GDM1 (cell line): ENCODE measurements at places on chromosomes 2 and 18.
A peak's percentile ranks its signal among the peaks of the same experiment; 100 is the strongest.

- DNase-seq = no peak
Measured at GRCh38 chr18:58609536-58609993, 19.3 kb downstream of the ALPK2 start.

DNA sequence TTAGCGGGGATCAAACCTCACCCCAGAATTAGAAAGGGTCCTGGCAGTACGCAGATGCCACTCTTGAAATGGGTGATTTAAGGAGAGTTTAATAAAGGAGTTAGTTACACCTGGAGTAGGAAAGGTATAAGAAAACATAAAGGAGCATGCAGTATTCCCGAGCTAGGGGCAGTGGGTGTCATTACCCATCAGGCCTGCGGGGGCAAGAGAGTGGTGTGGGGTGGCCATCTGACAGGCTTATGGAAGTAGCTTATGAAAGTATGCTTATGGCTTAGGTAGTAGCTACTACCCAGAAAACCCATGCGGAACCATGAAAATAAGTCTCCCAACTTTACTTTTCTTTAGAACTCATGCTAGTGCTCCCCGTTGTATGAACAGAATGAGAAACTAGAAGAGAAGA lies 568.9 kb upstream of the ACVR2A start:
- DNase-seq = no peak

DNA sequence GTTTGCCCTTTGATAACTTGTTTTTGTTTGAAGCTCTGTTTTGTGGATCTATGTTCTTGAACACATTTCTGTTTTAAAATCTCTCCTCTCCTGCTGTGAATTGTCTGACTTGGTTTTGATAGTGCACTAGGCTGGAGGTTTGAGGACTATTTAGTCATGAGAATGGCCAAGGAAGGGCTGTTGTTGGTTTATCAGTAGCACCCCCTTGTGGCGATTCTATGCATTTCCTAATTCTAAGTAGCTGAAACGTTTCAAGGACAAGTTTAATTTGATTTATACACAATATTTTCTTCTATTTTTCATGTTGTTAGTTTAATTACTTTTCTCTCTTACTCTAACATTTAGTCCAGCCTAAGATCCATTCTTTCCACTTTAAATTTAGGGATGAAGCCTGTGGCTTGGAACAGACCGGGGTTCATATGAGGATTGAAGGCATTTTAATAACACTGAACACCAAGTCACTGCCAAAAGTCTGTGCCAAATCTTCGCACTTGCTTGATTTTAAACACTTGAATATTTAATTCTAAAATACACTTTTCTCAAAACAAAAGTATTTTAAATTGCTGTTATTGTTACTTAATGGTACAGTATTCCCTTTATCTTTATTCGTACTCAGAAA lies 166.0 kb downstream of the SOCS6 start:
- DNase-seq = peak; percentile 30

- no peak for DNase-seq
Measured at GRCh38 chr2:133848111-133848649, 279.9 kb upstream of the NCKAP5 start.

DNA sequence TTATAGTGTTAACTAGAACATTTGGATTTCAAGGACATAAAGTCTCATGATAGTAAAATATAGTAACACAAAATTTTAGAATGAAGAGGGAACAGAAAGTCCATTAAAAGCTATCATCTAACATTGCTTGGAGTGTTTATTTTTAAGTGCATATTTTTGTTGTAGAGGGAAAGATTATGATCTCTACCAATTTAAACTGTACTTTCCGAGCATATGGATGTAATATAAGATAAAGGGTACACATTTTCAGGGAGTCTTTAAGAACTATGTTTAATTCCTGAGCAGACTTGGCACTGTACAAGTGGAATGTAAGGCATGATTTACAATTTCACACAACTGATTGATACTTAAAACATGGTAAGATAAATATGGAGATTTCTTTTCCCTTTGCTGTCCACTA lies 34.2 kb upstream of the ZNF804A start:
- DNase-seq = no peak

GRCh38 chr2:29481313-29481712 lies 366.1 kb downstream of the CLIP4 start:
- DNase-seq = no peak

DNA sequence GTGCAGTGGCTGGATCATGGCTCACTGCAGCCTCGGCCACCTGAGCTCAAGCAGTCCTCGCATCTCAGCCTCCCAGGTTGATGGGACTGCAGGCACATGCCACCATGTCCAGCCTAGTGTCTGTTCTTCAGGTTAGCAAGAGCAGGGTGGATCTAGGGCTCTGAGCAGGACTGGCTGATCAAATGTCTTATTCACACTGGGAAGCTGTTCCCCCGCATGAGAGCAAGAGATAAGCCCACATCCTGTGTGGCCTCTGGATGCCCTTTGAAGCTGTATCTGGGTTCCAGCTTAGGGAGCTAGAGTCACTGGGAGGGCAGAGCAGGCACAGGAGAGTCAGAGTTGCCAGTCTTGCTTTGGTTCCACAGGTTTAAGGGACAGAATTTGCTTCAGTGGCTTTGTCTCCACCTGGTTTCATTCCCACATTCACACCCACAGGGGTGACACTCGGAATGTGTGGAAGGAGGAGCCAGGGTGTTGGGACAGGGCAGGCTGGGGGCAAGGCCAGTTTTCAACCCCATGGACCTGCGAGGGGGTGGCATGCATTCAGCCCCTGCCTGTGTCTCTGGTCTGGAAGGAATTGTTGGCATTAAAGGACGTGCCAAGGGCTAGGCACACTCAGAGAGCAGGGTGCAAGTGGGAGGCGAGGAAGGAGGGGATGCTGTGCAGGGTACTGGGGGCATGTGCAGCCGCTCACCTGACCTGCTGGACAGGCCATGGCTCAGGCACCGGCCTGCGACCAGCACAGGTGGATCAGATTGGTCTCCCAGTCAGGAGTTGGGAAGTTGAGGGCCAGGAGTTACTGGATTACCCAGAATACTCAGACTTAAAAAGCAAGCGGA lies 24.5 kb downstream of the PTPN18 start:
- DNase-seq = no peak

DNA sequence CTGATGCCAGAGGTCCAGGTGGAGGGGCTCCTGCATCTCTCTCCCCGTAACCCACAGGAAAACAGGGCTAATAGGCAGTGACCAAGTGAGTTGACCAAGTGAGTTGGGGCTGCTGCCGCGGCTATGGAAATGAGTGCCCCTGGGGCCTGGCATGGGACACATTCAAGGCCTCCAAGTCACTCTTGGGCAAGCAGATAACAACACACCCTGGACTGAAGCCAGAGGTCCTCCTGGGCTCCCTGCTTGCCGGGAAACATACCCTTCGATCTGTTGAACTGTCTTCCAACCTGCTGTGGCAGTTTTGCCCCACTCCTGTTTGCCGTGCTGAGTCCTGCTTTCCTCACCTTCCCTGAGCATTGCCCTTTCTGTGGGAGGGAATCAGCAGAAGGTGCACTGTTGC lies 89.2 kb downstream of the LIPG start:
- DNase-seq = no peak

GRCh38 chr18:54945576-54946125 lies 13.6 kb downstream of the CCDC68 start:
- DNase-seq = no peak

- no peak for DNase-seq
Measured at GRCh38 chr2:147242445-147242844, 602.4 kb upstream of the ACVR2A start.

DNA sequence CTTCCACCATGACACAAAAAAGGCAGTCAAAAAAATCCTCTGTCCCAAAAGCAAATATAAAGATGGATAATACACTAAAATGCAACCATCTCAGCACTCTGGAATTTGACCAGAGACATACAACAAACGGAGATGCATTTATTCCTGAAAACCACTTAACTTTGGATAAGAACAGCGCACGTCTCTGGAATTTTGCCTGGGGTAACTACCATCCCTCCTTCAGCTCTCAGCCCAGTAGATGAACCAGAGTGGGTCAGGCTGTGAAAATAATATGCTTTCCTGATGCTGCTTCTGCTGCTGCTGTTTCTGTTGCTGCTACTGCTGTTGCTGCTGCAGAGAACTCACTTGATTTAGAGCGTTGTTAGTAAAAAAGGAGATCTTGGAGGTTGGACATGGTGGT lies 133.8 kb upstream of the ACVR2A start:
- DNase-seq = no peak

DNA sequence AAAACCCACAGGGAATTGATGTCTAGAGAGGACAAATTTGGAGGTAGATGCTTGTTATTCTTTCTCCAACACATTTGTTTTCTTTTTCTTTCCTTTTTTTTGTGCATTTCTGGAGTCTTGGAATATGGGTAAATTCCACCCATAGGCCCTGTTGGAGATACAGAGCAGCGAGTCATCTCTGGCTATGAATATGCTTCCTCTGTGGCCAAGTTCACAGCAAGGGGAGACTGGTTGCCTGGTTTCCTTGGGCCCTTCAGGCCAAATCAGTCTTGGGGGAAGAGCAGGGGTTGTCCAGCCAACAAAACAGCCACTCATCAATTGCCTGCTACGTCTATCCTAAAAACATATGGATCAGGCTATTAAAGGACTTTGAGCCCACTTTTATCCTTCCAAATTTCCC lies 27.5 kb downstream of the SP100 start:
- DNase-seq = no peak

DNA sequence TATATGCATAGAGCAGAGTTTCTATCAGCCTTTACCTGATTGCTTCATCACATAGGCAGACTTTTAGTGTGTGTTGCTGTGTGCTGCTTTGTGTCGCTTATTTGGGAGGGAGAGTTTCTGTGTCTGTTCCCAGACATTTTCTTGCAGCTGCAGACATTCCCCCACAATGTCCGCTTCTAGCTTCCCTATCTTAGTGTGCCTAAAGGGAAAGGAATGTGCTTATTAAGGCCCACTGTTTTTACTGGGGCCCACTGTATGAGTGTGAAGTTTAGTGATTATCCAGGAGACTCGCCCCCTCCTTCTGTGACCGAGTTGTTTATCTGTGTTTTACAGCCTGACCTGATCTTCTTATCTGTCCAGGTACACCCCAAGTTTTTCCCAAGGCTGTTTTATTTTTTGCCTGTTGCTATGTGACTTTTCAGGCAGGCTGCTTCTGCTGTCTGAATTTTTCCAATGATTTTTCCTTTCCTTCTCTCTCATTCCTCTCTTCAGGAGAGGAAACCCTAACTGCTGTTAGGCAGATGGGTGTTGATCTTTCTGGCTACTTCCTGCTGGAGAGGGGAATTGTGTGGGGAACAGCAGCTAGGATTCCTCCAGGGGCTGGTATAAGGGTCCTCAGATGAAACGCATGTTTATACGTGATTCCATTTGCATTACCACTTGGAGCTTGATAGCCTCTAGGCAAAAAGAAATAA lies 47.6 kb downstream of the STK17B start:
- no peak for DNase-seq

- DNase-seq = no peak
Measured at GRCh38 chr18:59834267-59834666, 65.5 kb upstream of the PMAIP1 start.

GRCh38 chr2:170006587-170007325 lies 171.2 kb upstream of the MYO3B start:
- DNase-seq = no peak

GRCh38 chr2:118936936-118937335 lies 5.1 kb upstream of the MARCO start:
- DNase-seq = no peak

GRCh38 chr18:72375618-72376017 lies 168.5 kb downstream of the CBLN2 start:
- DNase-seq = no peak

DNA sequence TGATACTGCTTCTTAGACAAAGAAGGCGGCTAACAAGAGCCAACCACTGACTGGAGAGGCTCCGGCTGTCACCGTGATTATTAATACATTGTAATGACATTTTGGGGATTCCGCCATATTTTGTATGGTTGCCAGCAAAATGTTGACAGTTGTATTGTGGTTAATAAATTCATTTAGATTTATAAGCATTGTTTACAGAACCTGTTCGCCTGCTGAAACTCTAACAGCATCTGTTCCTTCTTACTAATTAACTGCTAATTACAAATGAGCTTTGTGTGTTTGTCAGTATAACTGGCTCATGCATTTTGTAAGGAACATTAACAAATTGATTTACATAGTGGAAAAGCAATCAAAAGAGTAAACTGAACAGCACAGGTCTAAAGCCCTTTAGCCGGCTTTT lies 332.4 kb downstream of the GBX2 start:
- DNase-seq = no peak

DNA sequence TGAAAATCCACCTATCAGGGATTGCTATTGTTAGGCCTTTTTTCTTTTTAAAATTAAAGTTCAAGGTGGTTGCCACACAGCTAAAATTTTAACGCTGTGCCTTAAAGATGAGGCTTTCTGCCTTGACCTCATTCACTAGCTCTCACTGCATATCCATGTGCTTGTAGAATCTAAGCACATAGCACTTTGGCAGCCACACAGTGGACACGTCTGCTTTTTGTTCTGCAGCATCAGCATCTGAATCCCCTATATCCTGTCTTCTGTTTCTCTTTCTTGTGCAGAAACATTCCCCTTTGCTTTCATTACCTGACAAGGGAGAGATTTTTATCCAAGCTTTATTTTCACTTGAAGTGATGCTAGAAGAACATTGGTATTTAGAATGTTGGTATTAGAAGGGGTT lies 38.1 kb downstream of the RALB start:
- DNase-seq = no peak

DNA sequence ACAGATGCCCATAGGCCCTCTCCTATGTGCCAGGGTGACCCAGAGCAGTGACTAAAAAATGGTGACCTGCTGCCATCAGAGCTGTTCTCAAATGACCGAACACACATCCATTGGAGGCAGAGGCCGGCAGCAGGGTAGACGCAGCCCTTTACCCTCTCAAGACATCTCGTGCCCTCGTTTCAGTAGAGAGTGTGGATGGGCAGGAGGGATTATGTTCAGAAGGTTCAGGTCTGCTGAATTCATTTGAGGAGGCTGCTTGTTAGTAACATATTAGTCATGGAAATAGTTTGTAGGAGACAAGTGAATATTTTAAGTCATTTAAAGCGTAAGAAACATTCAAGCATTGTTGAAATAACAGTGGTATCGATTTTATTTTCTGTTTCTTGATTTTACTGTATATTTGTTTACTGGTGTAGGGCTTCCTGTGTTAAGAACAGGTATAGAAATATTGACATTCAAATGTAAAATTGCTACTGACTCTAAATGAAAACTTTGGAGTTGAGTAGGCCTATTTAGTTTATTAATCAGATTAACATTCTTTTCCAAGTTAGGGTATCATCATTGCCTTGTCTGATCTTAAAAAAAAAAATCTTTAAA lies 82.6 kb downstream of the ZNF532 start:
- DNase-seq = no peak

- peak; percentile 1 for DNase-seq
Measured at GRCh38 chr2:134248913-134249312, 5.0 kb upstream of the MGAT5 start.

DNA sequence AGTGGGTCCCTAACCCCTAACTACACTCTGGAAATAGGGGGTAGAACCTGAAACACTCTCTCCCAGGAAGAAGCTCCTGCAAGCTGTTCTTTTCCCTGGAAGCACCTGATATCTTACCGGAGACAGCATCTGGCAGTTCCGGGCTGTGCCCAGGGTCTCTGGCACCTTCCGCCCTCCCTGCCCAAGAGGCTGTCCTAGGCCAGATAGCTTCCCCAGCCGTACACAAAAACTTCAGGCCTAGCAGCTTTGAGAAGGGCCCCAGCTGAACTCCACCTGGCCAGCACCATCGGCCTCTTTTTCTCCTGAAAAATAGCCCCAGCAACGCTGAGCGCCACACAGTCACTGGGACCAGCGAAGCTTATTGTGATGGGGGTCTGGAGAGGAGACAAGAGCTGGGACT lies 9.7 kb downstream of the OSR1 start:
- no peak for DNase-seq

GRCh38 chr18:34352385-34353163 lies 127.9 kb upstream of the NOL4 start:
- no peak for DNase-seq
